ENCODE measurements at places on chromosomes 7 and 10. TPM values are rescaled to one million over a fixed set of nuclear protein-coding genes. Genes with fewer than 3 reads are reported as not detected.

The TMEM270 gene
- total RNA-seq = not detected

The BCL7B gene
- 118 TPM for total RNA-seq

- no peaks in the 10 kb centered on the region for H3K4me1 ChIP-seq
- H3K27me3 ChIP-seq = no peaks in the 10 kb centered on the region
- no peak overlapping the region for H3K27ac ChIP-seq
- H3K36me3 ChIP-seq = no peaks in the 10 kb centered on the region
Measured at GRCh38 chr7:132933072-132933458, 148.8 kb downstream of the CHCHD3 start.

The PRTFDC1 gene
- total RNA-seq = 0.89 TPM

DNA sequence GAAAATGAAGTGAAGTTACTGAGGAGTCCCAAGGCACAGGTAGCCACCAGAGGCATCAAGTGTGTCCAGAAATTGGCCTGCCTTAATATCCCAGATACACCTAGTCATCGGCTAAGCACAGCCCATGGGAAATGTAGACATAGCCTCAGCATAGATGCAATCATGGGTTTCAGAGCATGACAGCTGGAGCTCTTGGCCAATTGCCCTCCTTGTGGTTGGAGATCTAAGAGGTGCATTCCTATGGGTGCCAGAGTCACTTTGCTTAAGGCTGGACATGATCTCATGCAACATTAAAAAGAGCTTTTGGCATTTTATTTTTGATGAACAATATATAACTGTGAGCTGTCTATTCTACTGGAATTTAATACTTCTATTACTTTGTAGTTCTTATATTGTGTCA, 758.0 kb upstream of the LRRTM3 start:
- H3K4me3 ChIP-seq = no peak overlapping the region
- H3K27me3 ChIP-seq = no peaks in the 10 kb centered on the region
- DNase-seq = no peak
- no peaks in the 10 kb centered on the region for H3K4me1 ChIP-seq

The PODXL gene
- total RNA-seq = 0.64 TPM

- peaks cover 8% of the 10 kb centered on the region for H3K4me1 ChIP-seq
- DNase-seq = no peak
- no peak overlapping the region for H3K4me3 ChIP-seq
- H3K27me3 ChIP-seq = no peaks in the 10 kb centered on the region
- no peak overlapping the region for H3K27ac ChIP-seq
Measured at GRCh38 chr10:3471472-3471871, 298.9 kb upstream of the PITRM1 start.

- no peak for DNase-seq
- H3K36me3 ChIP-seq = no peaks in the 10 kb centered on the region
- no peak overlapping the region for H3K27ac ChIP-seq
Measured at GRCh38 chr7:151800861-151801260, 76.1 kb downstream of the PRKAG2 start.

The NME8 gene
- not detected for total RNA-seq

Measured in naive thymus-derived CD4-positive, alpha-beta T cell (primary cell).